ENCODE measurements at places on chromosomes 6 and 20. TPM values are rescaled to one million over a fixed set of nuclear protein-coding genes. Genes with fewer than 3 reads are reported as not detected.

- H3K36me3 ChIP-seq = no peaks in the 10 kb centered on the region
- DNase-seq = peak; percentile 74
- peaks cover 24% of the 10 kb centered on the region for H3K27me3 ChIP-seq
- H3K4me3 ChIP-seq = no peak overlapping the region
Measured at GRCh38 chr6:133817460-133818047, 71.4 kb upstream of the TCF21 start.

DNA sequence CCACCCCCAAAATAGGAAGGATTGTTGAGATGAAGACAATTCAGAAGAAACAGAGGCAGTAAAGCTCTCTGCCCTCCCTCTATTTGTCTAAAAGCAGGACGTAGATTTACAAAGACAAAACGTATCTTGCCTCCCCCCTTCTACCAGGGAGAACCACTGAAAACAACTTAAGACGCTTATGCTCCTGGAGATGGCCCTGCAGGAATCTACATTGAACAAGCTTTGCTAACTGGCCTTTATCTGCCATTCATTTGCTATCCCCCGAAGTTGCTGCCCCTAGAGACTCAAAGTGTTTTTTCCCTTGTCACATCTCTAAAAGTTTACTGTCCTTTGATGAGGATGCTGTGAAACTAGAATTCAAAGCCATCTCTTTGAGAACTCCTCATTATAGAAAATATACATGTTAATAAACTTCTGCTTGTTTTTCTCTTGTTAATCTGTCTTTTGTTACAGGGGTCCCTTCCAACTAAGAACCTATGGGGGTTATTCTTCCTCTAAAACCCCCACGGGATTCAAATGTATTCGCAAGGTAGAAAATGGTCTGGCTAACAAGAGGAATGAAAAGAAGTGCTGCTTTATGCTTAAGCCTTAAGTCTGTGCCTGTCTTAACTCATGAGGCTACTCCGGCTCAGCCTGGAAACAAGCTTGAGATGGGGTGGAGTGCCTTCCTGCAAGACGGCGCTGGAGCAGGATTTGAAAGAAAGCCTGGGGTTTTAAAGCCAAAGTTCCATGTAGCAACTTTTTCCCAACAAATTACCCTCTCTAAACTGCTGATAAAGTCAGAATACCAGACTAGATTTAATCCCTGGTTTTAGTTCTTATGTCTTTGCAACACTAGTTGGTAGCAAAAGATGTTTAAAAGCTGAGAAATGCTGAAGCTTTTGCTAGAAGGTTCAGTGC lies 88.0 kb downstream of the CLIC5 start:
- H3K27me3 ChIP-seq = no peaks in the 10 kb centered on the region
- no peak overlapping the region for H3K4me3 ChIP-seq
- no peak for DNase-seq
- no peaks in the 10 kb centered on the region for H3K36me3 ChIP-seq
- peaks cover 26% of the 10 kb centered on the region for H3K4me1 ChIP-seq
- no peak overlapping the region for H3K27ac ChIP-seq

Gene MCCD1
- not detected for total RNA-seq

Gene ELOVL4
- total RNA-seq = 1.6 TPM

DNA sequence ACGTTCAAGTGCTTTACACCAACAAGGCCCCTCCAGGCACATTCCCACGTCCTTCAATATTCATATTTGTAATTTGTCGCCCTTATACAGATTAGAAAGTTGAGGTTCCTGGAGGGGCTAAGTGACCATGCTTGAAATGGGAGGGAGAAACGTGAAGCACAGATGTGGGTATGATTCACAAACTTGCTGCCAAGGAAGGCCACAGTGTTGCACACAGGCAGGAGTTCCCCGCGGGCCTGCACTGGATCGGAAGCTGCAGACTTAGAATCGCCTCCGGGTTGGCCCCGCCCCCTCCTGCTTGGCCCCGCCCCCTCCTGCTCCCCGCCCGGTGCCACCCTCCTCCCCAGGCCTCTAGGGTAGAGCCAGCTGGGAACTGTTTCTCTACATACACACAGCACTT lies 58.2 kb upstream of the QKI start:
- H3K4me3 ChIP-seq = no peak overlapping the region
- peaks cover 4% of the 10 kb centered on the region for H3K27me3 ChIP-seq
- peak; percentile 12 for DNase-seq
- no peak overlapping the region for H3K27ac ChIP-seq
- H3K36me3 ChIP-seq = no peaks in the 10 kb centered on the region

Gene SLC12A5
- 0.49 TPM for total RNA-seq

- H3K27ac ChIP-seq = no peak overlapping the region
- H3K4me1 ChIP-seq = peaks cover 4% of the 10 kb centered on the region
- DNase-seq = no peak
- no peaks in the 10 kb centered on the region for H3K36me3 ChIP-seq
- H3K4me3 ChIP-seq = no peak overlapping the region
Measured at GRCh38 chr6:37077191-37077904, 71.9 kb downstream of the FGD2 start.

Gene C4A
- 3.4 TPM for total RNA-seq

DNA sequence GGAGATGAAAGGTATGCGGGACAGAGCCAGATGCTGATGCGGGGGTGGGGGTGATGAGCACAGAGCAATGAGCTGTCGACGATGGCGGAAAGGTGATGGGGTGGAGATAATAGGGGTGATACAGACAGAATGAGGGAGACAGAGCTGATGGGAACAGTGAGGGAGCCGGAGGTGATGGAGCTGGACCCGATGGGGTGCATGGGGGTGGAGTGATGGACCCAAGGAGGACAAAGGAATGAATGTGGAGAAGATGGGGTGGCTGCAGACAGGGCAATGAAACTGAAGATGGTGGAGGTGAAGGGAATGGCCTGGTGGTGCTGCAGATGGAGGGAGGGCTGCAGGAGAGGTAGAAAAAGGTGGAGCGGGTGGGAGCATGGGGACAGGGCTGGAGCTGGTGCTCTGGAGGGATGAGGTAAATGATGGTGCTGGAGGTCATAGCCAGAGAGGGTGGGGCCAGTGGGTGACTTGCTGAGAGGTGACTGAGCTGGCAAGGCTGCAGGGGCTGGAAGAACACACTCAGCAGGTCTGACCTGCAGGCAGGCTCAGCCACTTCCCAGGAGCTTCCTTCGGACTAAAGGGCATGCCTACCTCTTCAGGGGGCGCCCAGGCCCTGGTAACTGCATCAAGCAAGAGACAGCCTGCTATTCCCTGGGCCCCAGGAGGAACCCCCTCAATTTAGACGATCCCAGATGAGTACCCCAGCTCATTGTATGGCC lies 6.0 kb upstream of the FOXS1 start:
- H3K36me3 ChIP-seq = no peaks in the 10 kb centered on the region
- no peak for DNase-seq
- no peak overlapping the region for H3K4me3 ChIP-seq
- H3K27me3 ChIP-seq = peaks cover 15% of the 10 kb centered on the region

DNA sequence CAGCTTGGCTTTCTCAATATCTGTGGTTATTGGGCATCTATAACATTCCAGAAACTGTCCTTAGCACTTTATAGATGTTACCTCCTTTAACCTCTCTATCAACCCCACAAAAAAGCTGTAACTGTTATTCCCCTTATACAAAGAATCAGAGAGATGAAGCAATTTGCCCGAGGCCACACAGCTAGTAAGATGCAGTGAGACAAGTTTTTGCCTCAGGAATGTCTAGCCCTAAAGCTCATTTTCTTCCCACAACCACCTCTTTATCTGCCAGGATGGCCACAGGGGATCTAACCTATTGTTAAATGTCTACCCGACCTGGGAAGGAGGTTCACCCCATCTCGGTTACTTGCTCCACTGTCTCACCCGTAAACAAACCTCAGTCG lies 31.9 kb upstream of the TCP11 start:
- H3K27me3 ChIP-seq = peaks cover 10% of the 10 kb centered on the region
- no peak overlapping the region for H3K4me3 ChIP-seq
- H3K27ac ChIP-seq = no peak overlapping the region
- H3K4me1 ChIP-seq = peaks cover 8% of the 10 kb centered on the region

Measured in activated CD4-positive, alpha-beta T cell treated with anti-CD3 and anti-CD28 coated beads for 36 hours (primary cell).